Transverse colon (tissue), 4 donors: ENCODE measurements at places on chromosomes 11 and 22.

- DNase-seq: peak; percentile 82
Measured at GRCh38 chr11:65695459-65696241, 16.4 kb upstream of the KAT5 start.

GRCh38 chr11:46901156-46901555, 17.2 kb downstream of the LRP4 start:
- DNase-seq: no peak

- no peak for DNase-seq
Measured at GRCh38 chr11:19162951-19163505, 38.8 kb downstream of the CSRP3 start.

GRCh38 chr11:117421041-117421440, 93.4 kb downstream of the CEP164 start:
- no peak for DNase-seq

DNA sequence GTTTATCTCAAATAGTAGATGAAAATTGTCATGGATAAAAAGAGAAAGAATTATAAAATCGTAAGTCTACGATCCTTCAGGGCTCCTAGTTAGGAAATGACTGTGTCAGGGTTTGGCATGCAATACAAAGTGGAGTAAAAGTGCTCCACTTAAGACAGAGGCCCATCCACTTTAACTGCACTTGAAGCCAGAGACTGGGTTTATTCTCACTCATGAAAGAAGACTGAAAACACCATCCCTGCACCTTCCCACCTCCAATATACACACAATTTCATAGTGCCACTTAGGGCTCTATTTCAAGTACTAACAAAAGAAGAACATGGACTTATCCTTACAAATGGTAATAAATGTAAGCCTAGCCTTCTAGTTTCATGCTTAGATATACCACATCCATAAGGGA, 70.7 kb downstream of the ANO5 start:
- no peak for DNase-seq

GRCh38 chr22:46148336-46148735, 2.0 kb upstream of the PPARA start:
- peak; percentile 49 for DNase-seq

DNA sequence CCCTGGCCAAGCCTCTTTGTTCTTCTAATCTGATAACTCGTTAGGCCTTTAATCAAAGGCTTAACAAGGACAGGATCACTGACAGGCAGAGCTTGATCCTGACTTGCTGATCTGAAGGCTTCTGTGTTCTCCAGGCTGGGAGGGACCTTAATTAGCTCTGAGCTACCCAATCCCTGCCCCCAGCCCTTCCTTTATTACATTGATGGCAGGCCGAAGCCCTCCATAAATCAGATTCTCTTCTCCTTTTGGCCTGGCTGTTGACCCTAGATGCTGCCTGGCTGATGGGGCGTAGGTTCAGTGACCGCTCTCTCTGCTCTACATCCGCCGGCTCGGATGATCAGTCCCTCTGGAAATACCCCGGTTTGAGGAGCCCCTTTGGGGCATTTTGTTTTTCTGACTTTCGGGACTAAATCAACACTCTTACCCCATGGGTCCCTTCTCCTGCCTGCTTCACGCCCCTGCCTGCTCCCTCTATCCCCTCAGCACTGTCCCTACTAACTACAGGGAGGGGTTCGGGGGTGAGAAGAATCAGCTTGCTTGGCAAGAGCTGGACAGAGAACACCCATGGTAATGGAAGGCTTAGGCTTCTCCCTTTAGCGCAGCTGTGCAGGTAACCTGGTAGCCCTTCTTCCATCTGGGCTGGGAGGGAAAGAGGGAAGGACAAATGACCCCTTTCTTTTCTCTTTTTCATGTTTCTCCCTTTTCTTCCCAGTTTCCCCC, 10.0 kb upstream of the RRM1 start:
- DNase-seq: no peak

GRCh38 chr11:132158091-132158490, 787.7 kb downstream of the NTM start:
- DNase-seq: no peak

- no peak for DNase-seq
Measured at GRCh38 chr11:79117488-79117887, 323.3 kb downstream of the TENM4 start.
